ENCODE measurements at places on chromosomes 5 and 9.

GRCh38 chr9:34714007-34714406 is 4.1 kb upstream of the CCL21 start:
- H3K4me1 ChIP-seq, result no peaks in the 10 kb centered on the region
- no peak for DNase-seq
- H3K27ac ChIP-seq, result no peak overlapping the region
- H3K27me3 ChIP-seq, result peaks cover 24% of the 10 kb centered on the region
- no peaks in the 10 kb centered on the region for H3K36me3 ChIP-seq

DNA sequence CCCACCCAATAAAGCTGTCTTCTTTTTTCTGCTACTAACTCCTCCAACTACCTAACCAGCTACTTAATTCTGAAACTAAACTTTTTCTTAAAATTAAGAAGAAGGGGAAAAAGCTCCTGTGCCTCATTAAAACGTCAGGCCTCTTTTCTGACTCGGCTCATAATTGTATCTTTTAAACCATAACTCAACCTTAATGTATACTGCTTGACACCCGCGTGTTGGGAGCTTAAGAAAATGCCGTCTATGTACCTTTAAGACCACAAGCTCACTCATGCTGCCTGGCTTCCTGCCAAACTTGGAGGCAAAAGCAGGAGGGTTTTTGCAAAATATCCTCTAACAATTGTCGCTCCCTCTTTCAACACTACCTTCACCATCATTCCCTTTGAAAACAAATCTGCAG is 5.0 kb downstream of the EBF1 start:
- H3K36me3 ChIP-seq, result no peaks in the 10 kb centered on the region
- peak overlapping the region; percentile 71 for H3K4me3 ChIP-seq
- H3K27ac ChIP-seq, result peak overlapping the region; percentile 17
- peaks cover 38% of the 10 kb centered on the region for H3K27me3 ChIP-seq

DNA sequence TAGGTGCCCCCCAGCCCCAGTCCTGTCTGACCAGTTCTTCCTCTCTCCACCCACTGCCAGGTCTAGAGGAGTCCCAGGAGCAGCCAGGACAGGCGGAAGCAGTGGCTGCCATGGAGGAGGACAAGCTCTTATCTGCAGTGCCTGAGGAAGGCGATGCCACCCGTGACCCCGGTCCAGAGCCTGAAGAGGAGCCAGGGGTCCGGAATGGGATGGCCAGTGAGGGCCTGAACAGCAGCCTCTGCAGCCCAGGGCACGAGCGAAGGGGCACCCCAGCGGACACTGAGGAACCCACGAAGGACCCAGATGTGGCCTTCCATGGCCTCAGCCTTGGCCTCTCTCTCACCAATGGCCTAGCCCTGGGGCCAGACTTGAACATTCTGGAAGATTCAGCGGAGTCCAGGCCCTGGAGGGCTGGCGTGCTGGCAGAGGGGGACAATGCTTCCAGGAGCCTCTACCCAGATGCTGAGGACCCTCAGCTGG is 13.8 kb downstream of the PSD2 start:
- DNase-seq, result no peak
- no peaks in the 10 kb centered on the region for H3K4me1 ChIP-seq

GRCh38 chr5:124576848-124577409 is 169.5 kb downstream of the ZNF608 start:
- no peaks in the 10 kb centered on the region for H3K4me1 ChIP-seq
- H3K27me3 ChIP-seq, result peaks cover 3% of the 10 kb centered on the region
- no peak for DNase-seq
- H3K4me3 ChIP-seq, result no peak overlapping the region
- no peaks in the 10 kb centered on the region for H3K36me3 ChIP-seq

Measured in naive thymus-derived CD8-positive, alpha-beta T cell (primary cell).